ENCODE measurements at places on chromosomes 12 and 14.

- peak; percentile 83 for DNase-seq
Measured at GRCh38 chr12:102950107-102950949, 7.1 kb upstream of the ASCL1 start.

DNA sequence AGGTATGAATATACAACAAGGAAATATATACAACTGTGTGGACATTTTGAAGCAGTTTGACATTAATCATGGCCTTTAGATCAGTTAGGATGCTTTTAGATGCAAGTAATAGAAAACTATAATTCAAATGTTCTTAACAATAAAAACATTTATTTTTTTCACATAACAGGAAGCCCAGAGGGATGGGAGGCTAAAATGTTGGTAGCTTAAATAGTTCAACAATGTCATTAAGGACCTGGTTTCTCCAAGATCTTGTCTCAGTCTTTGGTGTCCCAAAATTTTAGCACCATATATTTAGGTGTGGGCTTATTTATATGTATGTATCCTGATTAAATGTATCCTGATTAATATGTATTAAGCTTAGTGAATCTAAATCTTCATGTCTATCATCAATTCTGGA is 292.4 kb downstream of the NUAK1 start:
- no peak for DNase-seq

DNA sequence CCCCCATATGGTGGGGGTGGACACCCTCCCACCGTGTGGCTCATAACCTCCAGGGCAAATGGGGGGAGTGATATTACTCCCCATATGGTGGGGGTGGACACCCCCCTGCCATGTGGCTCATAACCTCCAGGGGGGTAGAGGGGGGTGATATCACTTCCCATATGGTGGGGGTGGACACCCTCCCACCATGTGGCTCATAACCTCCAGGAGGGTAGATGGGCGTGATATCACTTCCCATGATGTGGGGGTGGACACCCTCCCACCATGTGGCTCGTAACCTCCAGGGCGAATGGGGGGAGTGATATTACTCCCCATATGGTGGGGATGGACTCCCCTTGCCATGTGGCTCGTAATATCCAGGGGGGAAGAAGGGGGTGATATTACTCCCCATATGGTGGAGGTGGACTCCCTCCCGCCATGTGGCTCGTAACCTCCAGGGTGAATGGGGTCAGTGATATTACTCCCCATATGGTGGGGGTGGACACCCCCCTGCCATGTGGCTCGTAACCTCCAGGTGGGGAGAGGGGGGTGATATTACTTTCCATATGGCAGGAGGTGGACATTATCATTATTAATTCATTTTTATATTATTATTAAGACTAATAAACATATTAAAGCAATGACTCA is 51.2 kb upstream of the OXA1L start:
- DNase-seq: no peak

GRCh38 chr14:96189281-96189711 is 15.3 kb upstream of the BDKRB2 start:
- DNase-seq: no peak

DNA sequence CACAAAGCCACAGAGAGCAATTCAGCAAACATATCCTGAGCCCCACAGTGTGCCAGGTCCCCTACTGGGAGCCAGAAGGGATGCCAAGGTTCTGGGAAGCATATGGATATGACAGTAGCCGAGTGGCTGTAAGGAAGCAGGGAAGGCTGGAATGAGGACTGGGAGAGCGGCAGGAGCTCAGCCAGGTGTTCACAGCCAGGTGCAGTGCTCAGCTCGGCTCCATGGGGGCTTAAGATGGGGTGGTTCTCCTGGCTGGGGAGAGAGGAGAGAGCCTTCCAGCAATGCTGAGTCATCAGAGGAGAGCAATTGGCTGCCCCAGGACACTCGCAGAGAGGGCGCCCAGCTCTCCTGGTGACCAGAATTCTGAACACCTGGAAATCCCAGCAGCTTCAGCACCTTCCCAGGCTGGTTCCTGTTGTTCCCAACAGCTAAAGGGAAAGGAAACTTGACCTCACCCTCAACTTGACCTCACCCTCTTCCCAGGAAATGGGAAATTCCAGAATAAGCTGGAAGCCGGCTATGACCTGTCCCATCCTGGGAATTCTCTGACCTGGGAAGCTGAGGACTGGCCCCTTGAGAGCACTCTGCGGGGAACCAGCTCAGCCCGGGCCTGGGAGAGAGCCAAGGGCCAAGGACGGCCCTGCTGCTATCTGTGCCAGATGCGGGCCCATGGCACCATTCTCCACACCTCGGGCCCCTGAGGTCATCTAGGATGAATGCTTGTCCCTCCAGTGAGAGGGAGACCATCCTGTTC is 34.6 kb downstream of the SLC6A12 start:
- no peak for DNase-seq

- DNase-seq: no peak
Measured at GRCh38 chr12:76784600-76785051, 20.7 kb downstream of the ZDHHC17 start.

- no peak for DNase-seq
Measured at GRCh38 chr12:120571299-120571698, 9.9 kb downstream of the POP5 start.

DNA sequence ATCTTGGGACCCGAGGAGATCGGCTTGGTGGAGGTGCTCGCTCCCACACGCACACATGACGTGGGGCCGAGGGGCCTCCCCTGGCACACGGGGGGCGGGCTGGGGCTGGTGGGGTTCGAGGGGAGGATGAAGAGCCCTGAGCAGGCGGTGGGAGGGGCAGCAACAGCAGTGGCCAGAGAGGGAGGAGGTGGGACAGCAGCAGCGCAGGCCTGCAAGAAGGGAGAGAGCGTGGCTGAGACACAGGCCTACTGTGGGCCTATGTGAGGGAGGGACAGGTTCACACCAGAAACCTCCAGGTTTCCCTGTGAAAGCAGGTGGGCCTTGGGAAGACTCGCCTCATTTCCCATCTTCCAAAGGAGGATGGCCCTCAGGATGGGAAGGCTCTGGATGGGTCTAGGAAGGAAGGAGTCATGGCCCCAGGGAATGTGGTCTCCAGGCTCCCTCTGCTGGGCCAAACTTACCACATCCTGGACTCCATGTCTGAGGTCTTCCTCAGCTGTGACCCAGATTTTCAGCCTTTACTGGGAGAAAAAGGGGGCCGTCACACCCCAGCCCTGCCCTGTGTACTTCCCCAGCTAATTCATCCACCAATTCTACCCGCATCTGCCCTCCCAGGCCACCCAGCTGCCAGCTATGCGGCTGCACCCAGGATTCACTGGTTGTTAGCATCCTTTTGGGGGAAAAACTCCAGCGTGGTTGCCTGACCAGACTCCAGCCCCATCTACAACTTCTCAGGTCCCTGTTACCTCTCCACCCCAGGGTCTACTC is 2.8 kb downstream of the PIANP start:
- DNase-seq: peak; percentile 8

DNA sequence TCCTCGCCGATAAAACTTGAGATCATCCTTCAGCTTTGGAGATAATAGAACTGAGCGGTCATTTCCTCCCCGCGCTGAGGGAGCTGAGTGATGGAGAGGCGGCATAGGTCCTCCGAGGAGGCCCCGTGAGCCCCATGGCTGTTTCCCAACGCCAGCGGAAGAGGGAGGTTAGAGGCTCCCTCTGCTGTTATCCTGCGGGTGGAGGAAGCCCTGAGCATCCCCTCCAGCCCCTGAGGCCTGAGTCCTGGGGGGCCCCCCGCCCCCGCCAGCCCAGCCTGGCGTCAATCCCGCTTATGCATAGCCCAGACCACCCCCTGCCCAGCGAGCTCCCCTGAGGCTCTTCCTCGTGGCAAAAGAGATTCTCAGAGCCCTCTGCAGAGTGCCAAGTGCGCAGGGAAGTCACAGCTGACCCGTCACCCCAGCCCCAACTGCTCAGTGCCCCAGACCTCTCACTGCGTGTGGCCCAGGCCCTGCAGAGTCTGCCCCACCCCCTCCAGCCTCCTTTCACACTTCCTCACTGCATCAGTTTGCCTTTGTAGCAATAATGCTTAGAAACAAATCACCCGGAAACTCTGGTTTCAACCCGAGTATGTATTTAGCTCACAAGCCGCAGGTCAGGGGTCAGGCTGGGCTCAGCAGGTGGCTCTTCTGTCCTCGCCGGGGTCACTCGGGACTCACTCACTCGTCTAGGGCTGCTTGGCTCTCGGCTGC is 44.7 kb upstream of the GALNT9 start:
- no peak for DNase-seq

- no peak for DNase-seq
Measured at GRCh38 chr14:93186466-93186865, 1.3 kb downstream of the LYSET start.

DNA sequence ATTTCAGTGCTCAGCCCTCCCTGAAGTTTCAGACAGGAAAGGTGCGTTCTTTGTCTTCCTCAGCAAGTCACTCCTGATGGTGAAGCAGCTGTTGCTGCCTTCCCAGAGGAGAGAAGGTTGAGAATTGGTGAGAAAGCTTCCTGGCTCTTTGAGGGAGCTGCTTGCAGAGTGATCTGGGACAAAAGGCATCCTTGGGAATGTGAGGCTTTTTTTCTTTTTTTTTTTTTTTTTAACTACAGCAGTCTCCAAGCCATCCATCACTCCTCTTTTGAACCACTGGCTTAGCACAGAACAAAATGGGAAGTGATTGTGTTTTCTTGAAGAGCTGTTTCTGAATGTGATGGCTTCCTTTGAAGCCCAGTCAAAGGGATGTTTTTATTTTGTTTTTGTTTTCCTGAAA is 120.4 kb upstream of the LRIG3 start:
- DNase-seq: peak; percentile 8

DNA sequence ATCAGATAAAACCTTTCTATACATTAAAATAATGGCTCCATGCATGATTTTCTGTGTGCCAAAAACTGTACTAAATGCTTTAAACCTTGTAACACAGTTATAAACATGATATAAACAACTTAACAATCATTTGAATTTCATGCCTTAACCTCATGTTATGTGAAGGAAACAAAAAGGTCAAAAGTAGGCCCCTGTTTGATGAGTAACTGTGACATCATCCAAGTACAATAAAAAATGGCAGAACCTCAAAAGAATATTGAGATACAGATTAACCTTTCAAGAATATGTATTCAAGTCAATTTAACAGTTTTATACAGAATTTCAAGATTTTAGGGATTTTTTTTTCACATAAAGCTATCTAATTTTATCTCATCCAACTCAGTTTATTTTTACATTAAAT is 310.7 kb upstream of the DCN start:
- no peak for DNase-seq

- DNase-seq: no peak
Measured at GRCh38 chr14:59253527-59253926, 65.1 kb downstream of the DAAM1 start.

Data from NCI-H1105 (cell line).